ENCODE measurements at places on chromosomes 2 and 18. TPM values are rescaled to one million over a fixed set of nuclear protein-coding genes. Genes with fewer than 3 reads are reported as not detected.

GRCh38 chr2:160384791-160385190 is 108.8 kb downstream of the RBMS1 start:
- no peak for DNase-seq

GRCh38 chr2:65030476-65031332 is 25.5 kb upstream of the CEP68 start:
- no peak for DNase-seq

DNA sequence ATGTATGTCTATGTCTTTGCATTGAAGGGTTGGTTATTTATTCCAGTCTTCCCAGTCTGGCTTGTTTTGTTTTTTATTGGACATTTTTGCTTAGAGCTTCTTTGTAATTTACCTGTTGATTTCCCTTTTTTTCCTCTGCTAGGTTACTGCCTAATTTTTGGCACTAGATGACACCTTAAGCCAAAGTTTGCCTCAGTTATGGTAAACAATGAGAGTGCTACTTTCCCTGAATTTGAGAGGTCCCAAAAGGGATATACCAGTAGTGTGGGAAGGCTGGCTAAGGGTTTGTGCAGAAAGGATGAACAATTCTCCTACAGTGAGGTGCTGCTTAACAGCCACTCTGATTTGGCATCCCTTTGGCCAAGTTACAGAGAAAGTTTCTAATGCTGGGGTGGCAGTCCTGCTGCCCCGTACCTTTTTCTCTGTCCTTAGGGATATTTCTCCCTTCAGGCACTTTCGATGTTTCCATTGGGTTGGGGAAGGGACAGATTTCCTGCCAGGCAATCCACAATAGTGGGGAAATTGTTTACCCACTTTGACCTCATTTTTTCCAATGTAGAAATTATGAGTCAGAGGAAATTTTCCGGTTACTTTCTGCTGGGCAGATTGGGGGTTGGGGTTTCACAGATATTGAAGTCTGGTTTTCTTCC is 354.9 kb downstream of the PTPRM start:
- no peak for DNase-seq

DNA sequence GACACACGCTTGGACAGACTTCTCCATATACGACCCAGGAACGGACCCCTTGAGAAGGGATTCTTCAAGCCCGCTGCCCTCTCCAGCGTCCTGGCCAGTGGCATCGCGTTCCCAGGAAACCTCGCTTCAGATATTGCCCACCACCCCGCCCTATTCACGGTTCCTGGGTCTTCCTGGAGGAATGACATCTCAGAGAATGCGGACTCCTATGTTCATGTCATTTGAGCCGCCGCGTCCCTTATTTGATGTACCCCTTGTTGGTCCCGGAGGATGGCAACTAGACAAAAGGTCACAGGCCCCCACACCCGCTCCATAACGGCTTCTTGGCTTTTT is 588 bp upstream of the CCDC93 start:
- no peak for DNase-seq

DSC1 gene
- total RNA-seq: not detected

Data from cardiac muscle cell (in vitro differentiated cells and primary cell).